ENCODE measurements at places on chromosomes 6 and 20. TPM values are rescaled to one million over a fixed set of nuclear protein-coding genes. Genes with fewer than 3 reads are reported as not detected.

CYP24A1 gene
- total RNA-seq = not detected

SCUBE3 gene
- total RNA-seq = 35.5 TPM

GRM1 gene
- total RNA-seq = not detected

PGC gene
- total RNA-seq = not detected

MTFR2 gene
- total RNA-seq = 6.0 TPM

GJA10 gene
- total RNA-seq = not detected

RHAG gene
- total RNA-seq = not detected

TRAM2 gene
- total RNA-seq = 64.6 TPM

DUSP15 gene
- total RNA-seq = not detected

CENPW gene
- 8.6 TPM for total RNA-seq

TRDN gene
- total RNA-seq = not detected

PRRT1 gene
- not detected for total RNA-seq

PRPH2 gene
- 2.7 TPM for total RNA-seq

BMP2 gene
- total RNA-seq = 0.53 TPM

TREML1 gene
- total RNA-seq = not detected

DPPA5 gene
- total RNA-seq = not detected

RSPH3 gene
- 6.0 TPM for total RNA-seq

TAAR2 gene
- total RNA-seq = not detected

ARID1B gene
- total RNA-seq = 11.8 TPM

MCM8 gene
- total RNA-seq = 10.4 TPM

HLA-DRB1 gene
- not detected for total RNA-seq

DNAH8 gene
- total RNA-seq = not detected

ESR1 gene
- 0.86 TPM for total RNA-seq

MYH7B gene
- not detected for total RNA-seq

UST gene
- 8.5 TPM for total RNA-seq

DACT2 gene
- not detected for total RNA-seq

HRH3 gene
- not detected for total RNA-seq

SLC29A1 gene
- 11.2 TPM for total RNA-seq

SLC32A1 gene
- total RNA-seq = not detected

ENPP5 gene
- total RNA-seq = not detected

SASH1 gene
- 11.3 TPM for total RNA-seq

RGS17 gene
- 13.8 TPM for total RNA-seq
